ENCODE measurements at places on chromosomes 7 and 10. TPM values are rescaled to one million over a fixed set of nuclear protein-coding genes. Genes with fewer than 3 reads are reported as not detected.

GRCh38 chr10:12842310-12842709 is 159.2 kb downstream of the CCDC3 start:
- DNase-seq, result no peak

GRCh38 chr7:106177738-106178592 is 65.9 kb upstream of the SYPL1 start:
- DNase-seq, result no peak

GRCh38 chr10:30348378-30348776 is 701 bp downstream of the MTPAP start:
- no peak for DNase-seq

GRCh38 chr10:96747734-96748550 is 27.6 kb upstream of the PIK3AP1 start:
- no peak for DNase-seq

DNA sequence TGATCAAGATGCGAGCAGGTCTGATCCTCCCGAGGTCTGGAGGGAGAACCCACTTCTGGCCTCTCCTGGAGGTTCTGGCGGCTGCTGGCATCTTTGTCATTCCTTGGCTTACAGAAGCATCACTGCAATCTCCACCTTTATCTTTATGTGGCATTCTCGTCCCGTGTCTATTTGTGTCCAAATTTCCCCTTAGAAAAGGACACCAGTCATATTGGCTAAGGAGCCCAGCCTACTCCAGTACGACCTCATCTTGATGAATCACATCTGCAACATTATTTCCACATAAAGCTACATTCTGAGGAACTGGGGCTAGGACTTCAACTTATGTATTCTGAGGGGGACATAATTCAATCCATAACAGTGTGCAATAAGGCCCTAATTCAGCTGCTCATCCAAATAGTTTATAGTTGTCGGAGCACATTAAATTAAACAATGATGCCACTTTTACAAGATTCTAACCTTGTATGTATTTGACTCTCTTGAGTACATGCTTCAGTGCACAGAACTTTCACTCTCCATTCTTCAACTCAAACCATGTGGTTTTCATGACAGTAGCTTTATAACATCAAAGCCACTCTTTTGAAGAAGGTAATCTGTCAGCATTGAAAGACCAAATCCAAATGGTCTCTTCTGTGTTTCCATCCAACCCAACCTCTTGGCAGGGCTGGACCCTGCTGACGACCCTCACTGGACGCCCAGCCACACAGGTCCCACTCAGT is 86.2 kb upstream of the DDC start:
- DNase-seq, result no peak

DNA sequence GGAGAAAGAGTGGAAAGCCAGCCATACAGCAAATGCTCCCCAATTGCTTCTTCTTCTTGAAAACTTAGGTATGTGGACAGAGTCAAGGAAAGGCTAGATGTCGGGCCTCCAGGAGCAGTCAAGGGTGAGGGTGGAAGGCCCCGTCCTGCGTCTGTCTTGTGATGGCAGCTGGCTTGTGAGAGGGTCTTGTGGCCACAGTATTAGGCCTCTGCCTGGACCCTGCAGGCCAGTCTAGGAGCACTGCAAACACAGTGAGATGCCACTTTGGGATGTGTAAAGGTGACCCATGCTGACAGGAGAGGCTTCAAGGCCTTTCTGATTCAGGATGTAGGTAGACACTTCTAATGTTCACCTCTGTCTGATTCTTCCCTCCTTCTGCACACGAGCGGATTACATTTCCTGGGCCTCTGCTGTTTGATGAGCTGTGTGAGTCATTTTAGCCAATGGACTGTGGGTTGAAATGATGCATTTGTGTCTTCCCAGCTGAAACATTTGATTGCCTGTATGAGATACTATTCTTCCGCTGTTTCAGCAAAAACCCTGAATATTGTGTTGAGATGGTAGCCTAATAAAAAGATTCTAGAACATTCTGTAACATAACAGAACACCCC is 135.4 kb downstream of the EMX2 start:
- no peak for DNase-seq

GRCh38 chr10:27072436-27073114 is 27.7 kb downstream of the ANKRD26 start:
- no peak for DNase-seq

GRCh38 chr7:110253093-110253492 is 837.8 kb upstream of the LRRN3 start:
- DNase-seq, result no peak

DNA sequence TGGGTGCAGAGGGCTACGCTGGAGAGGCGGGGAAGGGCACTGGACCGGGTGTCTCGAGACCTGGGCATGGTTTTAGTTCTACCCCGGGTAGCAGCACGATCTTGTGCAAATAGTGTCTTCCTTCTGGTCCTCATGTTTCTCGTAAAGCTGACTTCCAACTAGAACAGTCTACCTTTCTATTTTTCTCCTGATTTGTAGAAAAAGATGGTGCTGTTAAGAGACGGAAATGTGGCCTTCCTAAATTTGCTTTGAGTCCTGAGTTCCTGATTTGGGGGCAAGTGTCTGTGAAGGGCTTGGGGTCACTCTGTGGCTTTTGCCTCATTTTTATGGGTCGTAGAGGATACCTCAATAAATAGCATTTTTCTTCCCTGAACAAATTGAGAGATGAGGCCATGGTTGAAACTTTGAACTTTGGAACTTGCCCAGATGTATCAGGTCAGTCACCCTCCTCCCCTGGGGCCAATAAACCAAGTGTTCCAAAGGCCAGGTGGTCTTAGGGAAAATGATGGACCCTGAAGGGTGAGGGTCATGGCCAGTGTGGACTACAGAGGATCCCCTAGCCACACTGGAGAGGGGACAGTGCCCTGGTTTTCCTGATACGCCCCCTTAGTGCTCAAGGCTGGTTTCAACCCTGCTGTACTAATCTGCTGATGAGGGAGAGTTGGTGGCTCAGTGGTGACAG is 45.2 kb downstream of the GRK5 start:
- no peak for DNase-seq

- DNase-seq, result no peak
Observed at GRCh38 chr10:62885684-62886461, 69.7 kb upstream of the EGR2 start.

DNA sequence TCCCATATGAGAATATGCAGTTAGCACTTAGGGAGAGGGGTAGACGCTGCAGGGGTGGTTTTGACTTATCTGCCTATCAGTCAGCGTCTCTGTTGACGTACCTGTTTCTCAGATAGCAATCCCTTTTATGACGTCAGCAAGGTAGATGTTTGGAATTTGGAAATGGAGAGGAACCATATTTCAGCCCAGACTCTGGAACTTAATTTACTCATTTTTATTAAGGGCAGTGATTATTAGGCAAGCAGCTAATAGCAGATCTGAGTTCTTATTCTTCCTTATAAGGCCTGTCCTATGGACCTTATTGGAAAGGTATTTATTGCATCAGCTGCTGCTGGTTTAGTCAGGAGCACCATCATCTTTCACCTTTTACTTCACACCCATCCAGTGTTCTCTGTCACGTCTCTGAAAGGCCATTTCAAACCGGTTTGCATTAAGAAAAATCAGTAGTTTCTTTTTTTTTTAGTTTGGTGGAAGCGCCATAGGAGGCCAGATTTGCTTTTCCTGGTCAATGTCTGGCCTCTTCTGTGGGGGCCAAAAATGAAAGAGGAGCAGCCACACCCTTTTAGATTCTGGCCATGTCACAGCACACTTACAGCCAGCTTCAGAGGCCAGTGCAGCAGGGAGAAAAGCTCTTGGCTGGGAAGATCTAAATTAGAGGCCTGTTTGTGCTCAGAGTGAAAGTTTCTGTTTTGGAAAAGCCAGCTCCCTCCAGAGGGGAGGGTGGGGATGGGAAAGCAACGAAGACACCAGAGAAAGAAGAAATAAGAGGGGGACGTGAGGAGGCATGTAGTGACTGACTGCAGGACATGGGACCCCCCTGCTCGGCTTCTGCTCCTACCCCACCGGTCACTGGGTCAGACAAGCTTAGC is 146.3 kb downstream of the TCF7L2 start:
- no peak for DNase-seq

Gene TRIM74
- not detected for total RNA-seq

Gene SP4
- 74.6 TPM for total RNA-seq

Gene SEPHS1
- total RNA-seq, result 38.7 TPM

Gene FAM25G
- not detected for total RNA-seq

Measured in frontal cortex (tissue), 4 donors.